CD4-positive, alpha-beta T cell treated with Interleukin-17A for 4 hours (primary cell): ENCODE measurements at places on chromosomes 11 and 22.

DNA sequence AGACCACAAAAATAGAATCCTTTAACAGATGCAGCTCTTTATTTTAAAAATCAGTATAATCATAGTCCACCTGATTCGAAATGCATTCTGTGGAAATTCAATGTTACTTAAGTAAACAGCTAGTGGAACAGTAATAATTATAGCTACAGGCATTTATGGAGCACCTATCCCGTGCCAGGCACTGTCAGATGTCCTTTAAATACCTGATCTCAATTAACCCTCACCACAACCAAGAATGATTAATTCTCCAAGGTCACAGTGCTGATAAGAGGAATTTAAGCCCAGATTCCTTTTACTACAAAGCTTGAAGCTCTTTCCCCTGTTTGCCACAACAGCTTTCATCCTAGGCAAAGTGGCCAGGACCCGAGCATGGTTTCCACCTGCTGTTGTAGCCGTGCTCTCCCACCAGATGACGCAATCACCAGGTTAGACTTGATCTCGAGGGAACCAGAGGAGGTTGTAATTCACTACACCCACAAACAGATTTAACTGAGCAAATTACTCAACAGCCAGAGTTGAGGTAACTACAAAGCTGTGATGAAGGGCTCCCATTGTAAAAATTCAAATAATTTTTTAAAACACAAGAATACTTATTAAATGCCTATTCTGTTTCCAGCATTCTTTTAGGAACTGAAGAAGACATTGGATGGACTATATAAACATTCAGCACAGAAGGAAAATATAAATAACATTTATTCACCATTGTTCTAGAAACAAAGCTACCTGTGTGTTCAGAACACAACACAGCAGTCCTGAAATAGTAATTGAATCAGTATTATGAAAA is 10.3 kb downstream of the PRDM10 start:
- peak; percentile 65 for DNase-seq

DNA sequence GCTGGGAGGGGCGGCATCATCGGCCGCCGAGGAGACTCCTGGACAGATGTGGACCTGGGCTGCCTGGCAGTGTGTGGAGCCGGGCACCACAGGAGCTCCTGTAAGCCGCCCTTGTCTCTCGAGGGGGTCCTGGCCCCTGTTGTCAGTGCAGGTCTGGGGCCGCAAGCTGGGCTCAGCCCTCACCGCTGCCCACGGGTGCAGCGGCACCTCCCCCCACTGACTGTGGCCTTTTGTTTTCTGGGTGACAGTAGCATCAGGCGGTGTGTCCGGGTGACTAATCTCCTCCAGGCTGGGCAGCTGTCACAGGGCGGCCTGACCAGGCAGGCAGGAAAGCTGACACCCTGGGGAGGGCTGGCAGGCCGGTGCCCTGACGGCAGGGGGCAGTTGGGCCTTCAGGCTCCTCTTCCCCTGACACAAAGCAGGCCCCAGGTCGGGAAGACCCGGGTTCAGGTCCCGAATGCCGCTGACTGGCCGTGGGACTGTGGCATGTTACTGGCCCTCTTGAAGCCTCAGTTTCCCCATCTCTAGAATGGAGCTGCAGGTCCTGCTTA is 16.3 kb downstream of the DGKZ start:
- DNase-seq, result no peak

GRCh38 chr11:131723088-131723487 is 352.7 kb downstream of the NTM start:
- DNase-seq, result no peak

DNA sequence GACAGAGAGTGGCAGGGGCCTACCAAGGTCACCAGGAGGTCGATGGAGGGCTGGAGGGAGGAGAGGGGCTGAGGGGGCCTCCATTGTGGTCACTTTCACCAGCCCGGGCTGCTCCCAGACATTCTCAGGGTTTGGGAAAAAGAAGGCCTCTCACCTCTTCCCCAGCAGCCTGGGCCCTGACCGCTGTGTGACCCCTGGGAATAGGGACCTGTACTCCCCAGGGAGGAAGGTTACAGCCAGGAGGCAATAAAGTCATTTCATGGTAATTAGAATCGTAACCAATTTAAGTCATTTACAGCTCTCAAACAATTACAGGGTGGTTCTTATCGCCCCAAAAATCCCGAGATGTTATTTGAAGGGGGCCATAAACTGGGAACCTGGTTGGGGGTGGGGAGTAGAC is 37.8 kb downstream of the ISX start:
- no peak for DNase-seq

GRCh38 chr11:106249617-106250239 is 172.3 kb downstream of the AASDHPPT start:
- DNase-seq, result no peak

DNA sequence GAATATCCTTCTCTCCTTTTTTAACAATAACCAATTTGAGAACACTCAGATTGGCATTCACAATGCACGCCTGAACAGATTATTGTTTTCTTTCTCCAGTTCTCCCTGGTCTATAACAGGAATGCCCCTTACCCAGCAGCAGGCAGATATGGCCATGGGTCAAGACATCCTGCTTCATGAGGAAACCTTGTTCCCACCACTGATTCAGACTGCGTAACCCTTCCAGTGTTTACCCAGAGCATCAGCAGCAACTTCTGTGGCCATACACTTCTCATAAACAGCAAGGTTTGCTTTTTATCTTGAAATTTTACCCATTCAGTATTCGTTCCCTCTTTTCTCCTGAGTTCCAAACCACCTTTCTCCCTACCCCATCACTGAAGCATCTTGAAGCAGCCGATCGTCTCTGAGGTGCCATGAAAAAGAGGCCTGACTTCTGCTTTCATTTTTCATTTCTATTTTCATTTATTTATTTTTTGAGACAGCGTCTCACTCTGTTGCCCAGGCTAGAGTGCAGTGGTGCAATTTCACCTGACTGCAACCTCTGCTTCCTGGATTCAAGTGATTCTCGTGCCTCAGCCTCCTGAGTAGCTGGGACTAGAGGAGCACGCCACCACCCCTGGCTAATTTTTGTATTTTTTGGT is 9.6 kb downstream of the PTS start:
- DNase-seq, result no peak

DNA sequence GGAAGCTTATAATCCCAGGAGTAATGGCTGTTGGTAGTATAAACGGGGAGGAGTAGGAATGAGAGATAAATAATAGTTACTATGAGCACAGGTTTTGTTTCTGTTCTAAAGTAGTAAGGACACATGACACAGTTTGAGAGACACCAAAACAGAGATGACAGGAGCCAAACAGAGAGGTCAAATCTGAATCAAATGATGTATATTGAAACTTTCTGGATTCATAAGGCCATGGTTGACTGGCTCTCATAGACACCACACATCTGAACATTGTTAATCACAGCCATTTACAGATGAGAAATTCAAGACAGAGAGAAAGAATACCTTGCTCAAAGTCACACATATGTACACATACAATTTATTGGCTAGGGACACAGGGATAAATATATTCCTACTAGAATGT is 63.4 kb upstream of the UCP3 start:
- no peak for DNase-seq

GRCh38 chr22:36288571-36289405 is 35.9 kb downstream of the APOL1 start:
- no peak for DNase-seq

- DNase-seq, result no peak
These were observed 607.3 kb upstream of the CADM1 start for GRCh38 chr11:116111546-116111945.

DNA sequence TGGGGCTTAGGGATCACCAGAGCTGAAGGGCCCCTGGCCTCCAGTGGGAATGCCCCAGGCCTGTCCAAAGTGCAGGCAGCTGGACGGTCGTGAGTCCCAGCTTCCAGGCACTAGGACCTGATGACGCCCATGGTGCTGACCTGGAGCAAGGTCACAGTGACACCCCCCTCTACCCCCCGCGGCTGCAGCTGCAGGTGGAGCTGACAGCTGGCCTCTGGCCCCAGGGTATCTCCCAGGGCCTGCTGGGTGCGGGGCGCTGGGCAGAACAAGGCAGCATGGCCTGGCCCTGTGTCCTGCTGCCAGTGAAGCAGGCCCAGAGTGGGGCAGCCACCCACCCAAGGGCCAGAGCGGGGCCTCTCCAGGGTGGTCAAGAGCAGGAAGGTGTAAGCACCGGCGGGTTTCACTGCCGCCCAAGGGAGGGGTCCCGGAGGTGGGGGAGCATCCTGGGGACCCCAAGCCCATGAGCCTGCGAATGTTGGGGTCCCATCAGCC is 553 bp upstream of the TCIRG1 start:
- DNase-seq, result no peak

DNA sequence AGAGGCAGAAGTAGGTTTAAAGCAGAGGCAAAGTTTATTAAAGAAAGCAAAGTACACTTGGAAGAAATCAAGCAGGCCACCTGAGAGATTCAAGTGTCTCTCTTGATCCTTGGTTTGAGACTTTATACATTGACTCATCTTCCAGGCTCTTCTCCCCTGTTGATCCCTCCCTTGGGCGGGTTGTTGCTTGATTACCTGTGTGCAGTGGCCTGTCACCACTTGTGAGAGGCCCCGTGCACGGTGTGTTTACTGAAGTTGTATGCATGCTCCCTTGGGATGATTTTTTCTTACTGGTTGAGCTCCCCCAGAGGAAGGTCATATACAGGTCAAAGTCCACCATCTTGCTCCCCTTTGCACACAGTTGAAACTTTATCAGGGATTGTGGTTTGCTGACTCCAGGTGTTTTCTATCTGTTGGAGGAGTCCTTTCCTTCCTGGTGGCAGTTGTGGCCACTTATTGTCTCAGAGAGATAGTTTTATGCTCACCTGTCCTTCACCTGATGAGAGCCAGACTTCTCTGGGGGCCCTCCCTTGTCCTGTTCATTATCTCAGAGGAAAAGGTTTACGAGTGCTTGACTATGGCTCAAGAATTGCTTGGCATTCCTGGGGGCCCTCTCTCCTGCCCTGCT is 16.3 kb upstream of the RBMXL2 start:
- no peak for DNase-seq

DNA sequence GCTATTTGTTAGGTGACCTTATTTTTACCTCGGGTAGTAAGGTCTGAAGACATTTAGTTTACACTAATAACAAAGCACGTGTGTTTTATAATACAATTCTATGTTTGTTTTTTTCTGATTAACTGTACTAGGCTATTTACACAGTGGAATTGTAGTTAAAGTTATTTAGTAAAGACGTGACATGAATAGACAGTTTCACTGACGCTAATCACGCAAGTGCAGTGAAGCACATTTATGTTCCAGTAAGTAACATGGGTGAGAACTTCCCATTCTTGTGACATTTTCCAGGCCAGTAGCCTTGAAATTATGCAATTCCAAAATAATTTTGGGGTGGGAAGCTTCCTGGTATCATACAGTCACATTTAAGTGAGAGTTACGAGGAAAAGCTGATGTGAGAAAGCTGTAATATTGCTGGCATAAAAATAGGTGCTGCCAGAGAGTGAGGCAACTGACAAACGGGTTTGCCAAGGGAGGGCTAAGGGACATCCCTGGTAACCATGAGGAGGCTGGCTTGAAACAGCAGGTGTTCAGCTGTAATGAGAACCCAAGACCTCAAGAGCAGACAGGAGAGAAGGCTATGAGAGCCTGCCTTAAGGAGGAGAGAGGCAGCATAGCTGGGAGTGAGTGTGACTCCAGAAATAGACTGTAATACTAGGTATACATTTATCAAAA is 378.8 kb downstream of the DCDC1 start:
- DNase-seq, result no peak

DNA sequence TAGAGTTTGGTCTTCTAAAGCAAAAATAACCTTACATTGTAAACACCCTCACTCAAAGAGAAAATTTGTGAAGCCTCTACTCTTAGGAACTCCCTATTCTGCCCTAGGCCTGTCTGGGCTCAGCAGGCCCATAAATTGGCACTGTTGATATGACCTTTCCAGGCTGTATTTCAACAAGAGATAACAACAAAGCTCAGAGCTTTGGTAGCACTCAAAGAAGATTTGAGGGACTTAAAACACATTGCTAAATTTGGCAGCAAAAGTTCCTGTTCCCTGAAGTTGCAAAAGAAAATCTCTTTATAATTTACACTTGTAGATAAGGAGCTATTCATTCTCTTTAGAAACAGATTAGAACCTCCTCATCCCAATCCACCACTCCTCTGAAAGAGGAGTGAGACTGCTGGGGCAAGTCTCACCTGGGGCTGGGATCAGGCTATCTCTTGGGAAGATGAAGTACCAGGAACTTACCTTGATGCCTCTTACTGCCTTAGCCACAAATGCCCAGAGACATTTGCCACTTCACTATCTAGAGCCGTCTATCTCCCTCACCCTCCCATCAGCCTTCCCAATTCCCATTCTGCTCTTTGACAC is 110.4 kb upstream of the AKIP1 start:
- DNase-seq, result no peak

DNA sequence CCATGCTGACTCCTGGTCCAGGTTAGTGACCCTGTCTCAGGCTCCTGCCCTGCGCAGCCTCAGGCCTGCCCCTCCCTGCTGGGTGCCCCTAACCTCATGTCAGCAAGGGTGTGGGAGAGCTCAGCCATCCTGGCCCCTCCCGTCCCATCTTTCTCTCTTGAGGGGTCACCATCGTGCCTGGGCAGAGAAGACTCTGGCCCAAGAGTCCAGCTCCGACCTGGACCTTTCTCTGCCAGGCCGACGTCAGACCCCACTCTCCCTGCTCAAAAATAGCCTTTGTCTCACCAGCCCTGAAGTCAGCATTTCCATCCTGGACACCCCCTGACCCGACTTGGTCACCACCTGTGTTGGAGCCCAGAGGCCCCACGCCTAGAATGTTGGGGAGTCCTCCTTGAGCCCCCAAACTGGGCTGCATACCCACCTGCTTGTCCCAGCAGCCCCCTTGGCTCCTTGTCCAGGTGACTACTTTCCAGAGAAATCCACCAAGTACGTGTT is 4.9 kb downstream of the SCGB1C1 start:
- DNase-seq, result peak; percentile 1

DNA sequence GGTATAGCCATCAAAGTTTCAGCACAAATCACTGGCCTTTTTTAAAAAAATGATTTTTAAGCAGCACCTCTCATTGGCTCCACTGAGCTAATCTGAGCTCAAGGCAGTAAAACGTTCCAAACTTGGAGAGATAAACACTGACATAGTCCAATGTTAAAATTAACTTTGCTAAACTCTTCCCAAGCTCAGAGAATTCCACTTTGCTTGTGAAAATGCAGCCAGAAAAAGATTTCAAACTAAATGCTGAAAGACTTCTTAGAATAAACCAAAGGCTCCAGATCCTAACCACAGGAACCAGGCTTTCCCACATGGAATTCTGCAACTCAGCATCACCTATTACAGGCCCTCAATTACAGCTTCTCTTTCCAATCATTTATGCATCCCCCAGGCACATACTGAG is 84.7 kb upstream of the GDPD4 start:
- no peak for DNase-seq

DNA sequence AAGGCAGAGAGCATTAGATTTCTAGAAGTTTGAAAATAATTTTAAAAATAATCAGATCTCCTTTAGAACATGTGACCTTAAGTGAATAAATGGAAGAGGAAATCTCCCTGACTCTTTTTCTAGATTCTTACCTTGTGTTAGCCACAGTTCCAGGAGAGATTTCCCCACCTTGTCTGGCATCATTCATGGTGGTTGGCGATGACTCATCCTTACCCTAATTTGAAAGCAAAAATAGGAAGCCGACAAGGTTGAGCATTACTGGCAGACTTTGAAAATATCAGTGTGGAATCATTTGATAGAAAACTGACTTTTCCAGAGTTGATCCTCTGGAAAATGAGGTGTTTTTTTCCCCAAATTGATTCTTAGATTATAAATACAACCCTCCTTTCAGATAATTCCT is 48.1 kb downstream of the CNTN5 start:
- no peak for DNase-seq

GRCh38 chr11:65529475-65530156 is 4.7 kb downstream of the SCYL1 start:
- DNase-seq, result peak; percentile 1
